ENCODE measurements at places on chromosomes 12 and 14. TPM values are rescaled to one million over a fixed set of nuclear protein-coding genes. Genes with fewer than 3 reads are reported as not detected.
A peak's percentile ranks its signal among the peaks of the same experiment; 100 is the strongest.

DNA sequence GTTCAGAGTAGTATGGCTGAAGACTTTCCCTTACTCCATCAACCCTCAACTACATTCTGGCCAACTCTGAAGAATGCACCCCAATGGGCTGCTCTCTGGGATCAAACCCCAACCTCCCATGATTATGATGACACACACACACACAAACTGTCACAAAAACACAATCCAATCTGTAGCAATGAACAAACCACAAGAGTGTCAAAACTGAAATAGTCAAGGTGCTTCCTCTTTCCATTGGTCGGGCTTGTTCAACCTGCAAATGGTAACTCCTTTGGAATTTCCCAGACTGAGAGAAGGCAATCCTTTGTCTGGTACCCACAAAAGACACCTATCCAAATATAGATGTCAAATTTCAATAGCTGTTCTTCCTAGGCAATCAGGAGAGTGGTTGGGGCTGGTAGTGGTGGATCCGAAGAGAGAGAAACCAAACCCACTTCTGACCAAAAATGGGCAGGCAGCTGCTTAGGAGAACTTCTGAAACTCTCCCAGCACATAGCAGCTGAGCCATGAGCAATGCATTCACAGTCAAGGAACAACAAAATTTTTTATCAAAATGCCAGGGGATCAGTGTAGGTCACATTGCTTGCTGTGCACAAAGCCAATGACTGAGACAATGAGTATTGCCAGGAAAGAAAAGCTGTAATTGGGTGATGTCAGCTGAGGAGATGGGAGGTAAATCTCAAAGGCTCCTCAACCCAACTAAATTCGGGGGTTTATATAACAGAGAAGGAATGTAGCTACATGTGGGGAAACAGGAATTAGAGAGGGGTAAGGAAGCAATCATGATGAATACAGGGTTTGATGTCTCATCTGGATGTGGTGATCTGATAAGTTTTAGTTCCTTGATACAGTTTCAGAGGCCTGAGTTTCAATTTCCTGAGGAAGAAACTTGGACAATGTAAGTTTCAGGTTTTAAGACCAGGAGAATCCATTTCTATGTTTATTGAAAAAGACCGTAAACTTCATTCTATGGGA, 191.4 kb downstream of the KITLG start:
- no peak for DNase-seq

GRCh38 chr14:88209273-88209672, 113.8 kb downstream of the KCNK10 start:
- DNase-seq: no peak

The ARF6 gene
- 29.2 TPM for polyA plus RNA-seq

- no peak for DNase-seq
These were observed 24.9 kb downstream of the ACTR6 start for GRCh38 chr12:100225491-100225890.

GRCh38 chr14:24365600-24366412, 2.2 kb upstream of the NFATC4 start:
- DNase-seq: peak; percentile 87

The HOTAIR gene
- not detected for polyA plus RNA-seq

The OR4E2 gene
- polyA plus RNA-seq: not detected

DNA sequence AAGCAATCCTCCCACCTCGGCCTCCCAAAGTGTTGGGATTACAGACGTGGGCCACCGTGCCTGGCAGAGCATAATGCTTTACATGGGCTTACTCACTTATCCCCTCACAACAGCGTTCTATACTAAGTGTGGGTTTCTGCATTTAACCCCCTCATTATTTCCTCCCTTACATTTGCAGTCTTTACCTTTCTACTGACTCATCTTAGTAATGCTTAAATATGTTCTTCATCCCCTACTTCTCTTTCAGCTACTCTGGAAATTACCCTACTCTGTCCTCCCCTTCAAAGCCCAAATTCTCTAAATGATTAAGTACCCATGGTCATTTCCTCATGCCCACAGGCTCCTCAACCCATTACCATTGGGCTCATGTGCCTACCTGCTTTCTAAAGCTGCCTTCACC, 40.7 kb downstream of the NKX2-1 start:
- DNase-seq: no peak

All from heart left ventricle (tissue), 16 donors.